ENCODE measurements at places on chromosomes 5 and 9.

DNA sequence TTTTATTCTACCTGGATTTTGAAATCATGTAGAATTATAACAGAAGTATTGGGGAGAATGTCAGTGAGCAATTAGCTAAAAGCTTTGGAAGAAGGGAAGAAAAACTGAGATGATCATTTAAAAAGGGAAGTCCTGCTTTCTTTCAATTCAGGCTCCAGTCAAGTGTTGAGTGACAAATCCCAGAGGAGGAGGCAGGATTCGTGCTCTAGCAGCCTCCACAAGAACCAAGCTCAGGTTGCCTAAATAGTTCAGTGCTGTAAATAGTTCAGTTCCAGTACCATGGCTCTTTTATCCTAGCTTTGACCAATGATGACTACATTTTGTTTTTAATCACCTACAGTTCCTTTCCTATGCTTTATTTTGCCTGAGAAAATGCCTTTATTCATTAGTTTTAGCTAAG is 204.9 kb upstream of the NREP start:
- peak; percentile 23 for DNase-seq

- no peak for DNase-seq
Observed at GRCh38 chr5:117302473-117302872, 727.9 kb upstream of the SEMA6A start.

DNA sequence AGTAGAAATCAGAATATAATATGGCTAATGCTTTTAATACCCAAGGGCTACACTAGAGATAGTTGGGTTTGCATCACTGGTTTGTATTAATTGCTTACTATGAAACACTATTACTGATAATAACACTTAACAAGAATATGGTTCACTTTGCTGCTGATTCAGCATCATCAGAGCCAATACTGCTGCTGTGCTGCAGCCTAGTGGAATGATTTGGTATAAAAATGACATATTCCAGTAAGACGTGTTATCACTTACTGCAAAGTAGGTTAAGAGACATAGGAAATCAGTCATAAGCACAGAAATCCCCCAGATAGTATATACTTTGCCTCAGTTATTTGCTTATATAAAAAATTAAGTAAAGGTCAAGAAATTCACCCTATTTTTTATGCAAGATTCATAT is 2.8 kb downstream of the CDH10 start:
- DNase-seq, result peak; percentile 55

DNA sequence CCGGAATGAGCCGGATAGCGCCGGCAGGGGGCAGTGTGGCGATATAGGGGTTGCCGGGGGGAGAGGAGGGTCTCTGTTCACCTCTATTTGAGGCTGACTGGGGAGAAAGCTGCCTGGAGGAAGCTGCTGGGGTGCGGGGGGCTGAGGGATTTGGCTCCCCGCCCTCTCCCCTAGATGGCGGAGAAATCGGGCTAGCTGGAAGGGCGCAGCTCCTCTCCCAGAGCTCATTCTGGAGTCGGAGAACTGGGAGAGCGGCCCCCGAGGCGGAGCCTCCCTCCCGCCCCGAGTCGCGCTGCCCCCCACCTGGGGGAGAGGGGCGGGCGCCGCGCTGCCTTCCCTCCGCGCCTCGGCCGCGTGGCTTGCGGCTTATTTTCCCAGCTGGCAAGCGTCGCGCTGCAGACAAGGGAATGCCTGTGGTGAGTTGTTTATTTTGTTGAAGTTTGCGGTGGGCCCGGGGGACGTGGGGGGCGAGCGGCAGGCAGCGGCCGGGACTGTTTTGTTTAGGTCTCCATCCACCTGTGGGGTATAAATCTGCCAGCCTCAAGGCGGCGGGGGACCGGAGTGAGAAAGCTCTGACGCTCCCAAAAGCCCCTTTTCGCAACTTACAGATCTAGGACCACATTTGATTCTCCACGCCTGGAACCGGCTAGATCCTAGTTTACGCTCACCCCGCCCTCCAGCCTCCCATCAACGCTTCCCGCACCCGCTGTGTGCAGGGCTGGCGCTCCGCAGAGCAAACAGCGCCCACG is 4.1 kb upstream of the RGMB start:
- peak; percentile 61 for DNase-seq

GRCh38 chr9:109411798-109412352 is 86.2 kb downstream of the PTPN3 start:
- DNase-seq, result peak; percentile 51

- no peak for DNase-seq
Observed at GRCh38 chr5:78793907-78794662, 145.5 kb upstream of the LHFPL2 start.

DNA sequence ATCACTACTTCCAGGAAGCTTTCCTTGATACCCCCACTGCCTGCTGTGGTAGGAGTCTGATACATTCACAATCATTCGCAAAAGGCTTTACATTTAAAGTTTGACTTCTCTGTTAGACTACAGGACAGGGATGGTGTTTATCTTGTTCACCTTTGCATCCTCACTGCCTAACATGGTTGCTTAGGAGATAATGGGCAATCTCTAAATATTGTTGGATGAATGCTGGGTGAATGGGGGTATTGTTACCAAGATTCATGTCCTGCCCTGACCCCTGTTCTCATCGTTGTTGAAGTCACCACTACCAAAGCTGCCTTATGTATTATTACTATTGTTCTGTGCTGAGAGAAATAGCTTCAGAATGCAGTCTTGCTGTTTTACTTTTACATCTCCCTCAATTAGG is 7.7 kb upstream of the TMEFF1 start:
- DNase-seq, result no peak

DNA sequence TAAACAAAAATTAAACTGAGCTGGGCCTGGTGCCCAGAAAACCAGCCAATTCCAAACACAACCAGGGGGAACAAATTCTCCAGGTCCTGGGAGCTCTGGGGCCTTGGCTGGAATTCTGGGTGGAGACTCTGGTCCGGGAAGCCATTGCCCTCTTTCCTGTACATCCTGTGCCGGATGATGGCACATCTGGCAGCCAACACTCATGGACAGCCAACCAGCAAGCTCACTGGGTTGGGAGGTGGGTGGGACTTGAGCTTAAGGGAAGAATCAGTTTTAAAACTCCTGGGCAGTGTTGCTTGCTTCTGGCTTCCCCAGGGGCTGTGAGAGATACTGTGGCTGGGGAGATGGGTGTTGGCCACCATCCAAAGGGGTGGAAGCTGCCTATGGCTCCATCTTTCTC is 56.1 kb downstream of the PCDH1 start:
- DNase-seq, result no peak

DNA sequence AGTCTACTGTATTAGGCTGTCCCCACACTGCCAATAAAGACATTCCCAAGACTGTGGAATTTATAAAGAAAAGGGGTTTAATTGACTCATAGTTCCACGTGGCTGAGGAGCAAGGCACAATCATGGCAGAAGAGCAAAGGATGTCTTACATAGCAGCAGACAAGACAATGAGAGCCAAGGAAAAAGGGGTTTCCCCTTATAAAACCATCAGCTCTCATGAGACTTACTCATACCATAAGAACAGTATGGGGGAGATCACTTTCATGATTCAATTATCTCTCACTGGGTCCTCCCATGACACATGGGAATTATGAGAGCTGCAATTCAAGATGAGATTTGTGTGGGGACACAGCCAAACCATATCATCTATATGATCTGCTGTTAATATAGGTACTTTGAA is 14.8 kb upstream of the FSTL4 start:
- peak; percentile 36 for DNase-seq

GRCh38 chr5:143893638-143894037 is 81.7 kb downstream of the HMHB1 start:
- no peak for DNase-seq

GRCh38 chr5:159543326-159543725 is 213.0 kb upstream of the IL12B start:
- DNase-seq, result no peak

DNA sequence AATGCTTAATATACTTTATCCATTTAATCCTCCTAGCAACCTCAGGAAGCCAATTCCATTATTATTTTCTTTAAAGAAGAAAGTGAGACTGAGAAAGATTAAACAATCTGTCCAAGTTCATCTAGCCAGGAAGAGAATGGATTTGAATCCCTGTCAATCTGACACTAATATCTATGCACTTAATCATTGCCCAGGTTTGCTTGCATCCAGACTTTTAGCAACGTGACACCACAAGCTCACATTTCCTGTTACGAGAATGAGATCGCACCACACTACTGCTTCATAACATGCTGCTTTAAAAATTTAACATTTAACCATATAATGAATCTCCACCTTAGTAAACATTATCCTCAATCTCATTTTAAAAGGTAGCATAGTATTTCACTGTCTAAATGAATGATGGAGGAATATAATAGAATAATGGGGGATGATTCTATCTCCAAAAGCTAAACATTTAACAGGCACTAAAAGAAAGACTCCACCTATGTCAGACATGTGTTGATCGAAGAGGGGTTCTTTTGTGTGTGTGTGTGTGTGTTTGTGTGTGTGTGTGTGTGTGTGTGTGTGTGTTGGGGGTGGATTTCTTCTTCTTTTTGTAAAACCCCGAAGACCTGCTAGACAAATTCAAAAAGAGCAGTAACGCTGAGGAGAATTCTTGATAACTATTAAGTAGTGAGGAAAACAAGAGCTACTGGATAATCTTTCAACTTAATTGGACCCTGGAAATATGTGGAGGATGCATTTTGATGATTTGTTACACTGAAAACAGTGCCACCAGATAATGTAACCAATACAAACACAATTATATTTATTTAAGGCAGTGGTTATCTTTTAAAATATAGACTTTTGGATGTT is 138.7 kb upstream of the NR3C1 start:
- no peak for DNase-seq
